ENCODE measurements at places on chromosomes 13 and 19.

DNA sequence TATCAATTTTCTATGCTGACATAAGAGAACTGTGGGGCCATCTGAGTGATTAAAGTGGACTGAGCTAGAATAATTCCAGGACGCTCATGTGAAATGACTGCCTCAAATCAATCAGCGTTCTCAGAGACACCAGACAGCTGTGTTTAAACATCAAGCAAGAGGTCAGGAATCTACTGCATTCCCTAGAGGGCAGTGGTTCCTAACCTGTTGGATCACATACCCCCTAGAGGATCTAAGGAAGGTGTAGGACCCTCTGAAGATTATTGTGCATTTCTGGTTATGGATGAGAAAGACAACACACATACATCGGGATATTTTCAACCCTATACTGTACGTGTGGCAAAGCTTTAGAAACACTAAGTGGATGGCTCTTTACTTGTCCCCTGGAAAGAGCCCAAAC is 51.8 kb upstream of the FREM2 start:
- DNase-seq, result no peak

GRCh38 chr13:112457485-112457884 is 81.3 kb downstream of the SPACA7 start:
- no peak for DNase-seq

- DNase-seq, result no peak
Observed at GRCh38 chr19:45560686-45561085, 23.9 kb downstream of the OPA3 start.

- DNase-seq, result peak; percentile 10
Observed at GRCh38 chr19:7870571-7871436, 3.4 kb downstream of the PRR36 start.
